NT2/D1 (cell line): ENCODE measurements at places on chromosomes 11 and 22.
A peak's percentile ranks its signal among the peaks of the same experiment; 100 is the strongest.

GRCh38 chr11:88317536-88317935 lies 20.0 kb downstream of the CTSC start:
- DNase-seq, result no peak

- no peak for DNase-seq
Measured at GRCh38 chr11:83599066-83599465, 312.9 kb upstream of the CCDC90B start.

- no peak for DNase-seq
Measured at GRCh38 chr11:95375451-95375850, 144.4 kb upstream of the SESN3 start.

DNA sequence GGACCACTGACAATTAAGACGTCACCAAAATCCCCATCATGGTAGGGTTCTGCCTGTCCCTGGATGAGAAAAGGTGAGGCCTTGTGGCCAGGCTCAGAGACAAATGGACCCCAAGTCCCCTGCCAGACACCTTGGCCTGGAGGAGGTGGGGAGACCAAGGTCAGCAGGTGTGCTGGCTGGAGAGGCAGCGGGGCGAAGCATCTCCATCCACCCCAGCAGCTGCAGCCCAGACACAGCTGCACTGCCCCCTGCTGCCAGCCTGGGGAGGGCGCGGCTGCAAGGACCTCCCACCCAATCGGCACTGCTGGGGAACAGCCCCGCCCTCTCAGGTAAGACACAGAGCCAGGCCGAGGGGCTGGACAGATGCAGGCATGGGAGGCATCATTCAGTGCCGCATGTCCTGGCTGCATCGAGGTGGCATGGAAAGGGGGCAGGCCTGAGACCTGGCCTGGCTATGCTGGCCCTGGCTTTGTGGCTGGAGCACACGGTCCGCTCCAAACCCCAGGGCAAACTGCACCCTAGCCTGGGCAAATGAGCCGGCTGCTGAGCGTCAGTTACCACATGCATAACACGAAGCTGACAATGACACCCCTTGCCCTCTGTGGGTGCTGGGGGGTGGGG lies 12.2 kb upstream of the MFNG start:
- peak; percentile 36 for DNase-seq

DNA sequence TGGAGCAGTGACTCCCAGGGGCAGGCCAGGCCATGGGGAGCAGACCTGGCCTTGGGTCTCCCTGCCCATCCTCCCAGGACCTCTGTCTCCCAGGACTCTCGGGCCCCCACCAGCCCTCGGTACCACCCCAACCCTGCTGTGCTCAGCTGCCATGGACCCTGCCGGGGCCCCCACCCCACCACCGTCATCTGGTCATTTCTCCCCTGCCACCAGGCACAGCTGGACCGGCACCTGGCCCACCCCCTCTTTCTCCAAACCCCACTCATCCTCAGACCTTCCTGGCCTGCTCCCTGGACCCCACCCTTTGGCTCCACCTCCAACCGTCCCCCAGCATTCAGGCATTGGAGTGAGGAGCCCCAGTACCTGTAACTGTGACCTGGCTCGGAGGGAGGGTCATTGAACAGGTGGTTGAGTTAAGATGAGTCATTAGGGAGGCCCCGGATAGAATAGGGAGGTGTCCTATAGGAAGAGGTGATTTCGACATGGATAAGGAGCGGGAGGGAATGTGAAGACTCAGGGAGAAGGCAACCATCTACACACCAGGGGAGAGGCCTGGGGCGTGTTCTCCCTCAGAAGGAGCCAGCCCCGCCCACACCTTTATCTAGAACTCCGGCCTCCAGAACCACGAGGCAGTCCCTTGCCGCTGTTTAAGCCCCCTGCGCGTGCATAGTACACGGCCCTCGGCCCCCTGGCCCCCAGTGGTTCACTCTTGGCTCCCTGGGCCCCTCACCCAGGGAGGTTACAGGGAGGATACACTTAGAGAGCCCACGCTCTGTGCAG lies 1395.9 kb downstream of the BRD1 start:
- no peak for DNase-seq

DNA sequence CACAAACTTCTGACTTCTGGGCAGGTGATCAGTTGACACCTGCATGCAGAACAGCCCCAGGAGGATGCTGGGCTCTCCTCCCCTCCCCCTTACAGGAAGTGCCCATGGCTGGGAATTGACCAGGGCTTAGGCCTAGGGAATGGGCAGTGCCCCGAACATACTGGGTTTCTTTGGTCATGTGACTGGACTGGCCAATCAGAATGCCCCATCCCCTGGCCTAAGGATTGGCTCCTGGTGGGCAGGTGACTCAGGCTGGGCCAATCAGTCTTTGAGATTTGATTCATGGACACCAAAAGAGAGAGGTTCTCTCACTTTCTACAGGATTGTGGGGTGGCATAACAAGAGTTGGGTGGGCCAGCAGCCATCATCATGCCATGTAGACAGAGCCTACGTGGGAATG lies 37.1 kb downstream of the MCM5 start:
- DNase-seq, result no peak

- no peak for DNase-seq
Measured at GRCh38 chr11:46381048-46381818, at the start of gene MDK. Gene MDK (plus strand): TSS chr11:46381669. CDS start chr11:46382058, 389 bp downstream.

DNA sequence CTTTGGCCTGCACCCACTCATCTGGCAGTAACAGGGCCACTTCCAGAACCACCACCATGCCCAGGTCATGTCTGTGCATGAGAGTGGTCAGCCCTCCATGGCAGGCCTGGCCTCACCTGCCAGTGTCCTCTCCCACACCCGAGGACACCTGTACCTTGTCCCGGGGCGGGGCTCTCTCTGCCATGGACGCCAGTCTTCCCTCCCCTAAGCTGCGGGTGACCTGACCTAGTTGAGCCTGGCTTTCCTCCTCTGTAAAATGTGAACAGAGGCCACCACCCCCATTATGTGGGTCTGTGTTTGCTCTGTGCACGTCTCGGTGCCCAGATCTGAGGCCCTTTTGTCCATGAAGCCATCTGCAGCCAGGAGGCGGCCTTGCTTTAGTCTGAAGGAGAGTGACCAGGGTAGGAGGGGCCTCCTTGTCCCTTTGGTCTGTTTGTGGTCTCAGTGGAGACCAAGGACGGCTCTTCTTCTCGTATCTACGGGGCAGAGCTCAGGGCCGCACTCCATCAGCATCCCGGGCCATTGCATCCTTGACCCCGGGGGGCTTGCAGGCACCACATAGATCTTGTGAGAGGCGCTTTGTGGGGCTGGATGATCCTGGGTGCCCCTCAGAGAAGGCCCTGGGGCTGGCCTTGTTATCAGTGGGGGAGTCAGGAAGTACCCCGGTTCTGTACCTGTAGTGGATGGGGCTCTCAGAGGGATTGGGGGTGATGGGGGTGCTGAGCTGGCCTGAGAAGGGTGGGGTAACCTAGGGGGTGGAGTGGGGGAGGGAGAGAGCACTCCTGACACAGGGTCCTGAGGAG lies 121.6 kb downstream of the KCNQ1 start:
- DNase-seq, result no peak

GRCh38 chr11:86160541-86161149 lies 83.9 kb upstream of the EED start:
- no peak for DNase-seq

DNA sequence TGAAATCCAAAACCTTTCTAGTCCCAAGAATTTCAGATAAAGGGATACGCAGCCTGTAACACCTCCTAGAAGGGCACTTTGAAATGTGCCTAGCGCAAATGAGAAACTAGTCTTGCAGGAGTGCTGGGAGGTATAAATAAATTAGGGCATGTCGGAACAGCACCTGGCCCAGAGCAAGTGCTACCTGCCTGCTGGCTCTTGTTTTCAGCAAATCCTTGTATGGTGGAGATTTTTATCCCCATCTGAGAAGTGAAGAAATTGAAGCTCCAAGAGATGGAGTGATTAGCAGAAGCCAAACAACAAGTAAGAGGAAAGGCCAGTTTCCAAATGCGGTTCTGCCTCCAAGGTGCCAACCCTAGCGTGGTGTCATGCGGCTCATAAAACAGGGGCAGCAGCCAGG lies 36.7 kb upstream of the TFIP11 start:
- no peak for DNase-seq

DNA sequence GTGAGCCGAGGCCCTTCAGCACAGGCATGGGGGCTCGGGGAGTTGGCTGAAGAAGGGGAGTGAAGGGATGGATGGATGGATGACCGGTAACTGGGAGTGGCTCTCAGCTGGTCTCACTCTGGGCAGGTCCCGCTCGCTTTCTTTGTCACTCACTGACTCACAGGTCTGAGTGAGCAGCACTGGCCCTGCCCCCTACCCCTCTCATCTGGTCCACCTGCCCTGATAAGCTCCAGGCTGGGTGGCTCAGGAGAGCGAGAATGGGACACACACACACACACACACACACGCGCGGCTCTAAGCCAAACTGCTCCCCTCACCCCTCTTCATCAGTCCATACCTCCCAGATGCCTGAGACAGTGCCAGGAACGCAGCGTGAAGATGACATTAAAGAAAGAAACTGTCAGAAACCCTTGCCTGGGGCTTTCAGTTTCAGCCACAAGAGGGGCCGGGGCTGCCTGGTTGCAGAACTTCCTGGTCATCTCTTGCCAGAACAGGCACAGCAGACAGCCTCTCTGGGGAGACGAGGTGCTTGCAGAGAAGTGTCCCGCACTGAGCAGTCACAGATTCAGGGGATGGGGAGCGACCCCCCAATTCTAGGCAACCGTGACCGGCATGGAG lies 16.5 kb upstream of the SHISAL1 start:
- no peak for DNase-seq

DNA sequence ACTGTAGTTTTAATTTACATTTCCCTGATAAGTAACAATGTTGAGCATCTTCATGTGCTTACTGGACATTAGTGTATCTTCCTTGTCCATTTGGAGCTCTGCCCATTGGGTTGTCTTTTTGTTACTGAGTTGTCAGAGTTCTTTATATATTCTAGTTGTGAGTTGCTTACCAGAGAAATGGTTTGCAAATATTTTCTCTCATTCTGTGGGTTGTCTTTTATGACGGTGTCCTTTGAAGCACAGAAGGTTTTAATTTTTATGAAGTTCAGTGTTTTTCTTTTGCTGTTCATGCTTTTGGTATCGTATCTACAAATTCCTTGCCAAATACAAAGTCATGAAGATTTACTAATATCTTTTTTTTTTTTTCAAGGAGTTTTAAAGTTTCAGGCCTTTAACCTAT lies 42.4 kb downstream of the ZBTB44 start:
- DNase-seq, result no peak

DNA sequence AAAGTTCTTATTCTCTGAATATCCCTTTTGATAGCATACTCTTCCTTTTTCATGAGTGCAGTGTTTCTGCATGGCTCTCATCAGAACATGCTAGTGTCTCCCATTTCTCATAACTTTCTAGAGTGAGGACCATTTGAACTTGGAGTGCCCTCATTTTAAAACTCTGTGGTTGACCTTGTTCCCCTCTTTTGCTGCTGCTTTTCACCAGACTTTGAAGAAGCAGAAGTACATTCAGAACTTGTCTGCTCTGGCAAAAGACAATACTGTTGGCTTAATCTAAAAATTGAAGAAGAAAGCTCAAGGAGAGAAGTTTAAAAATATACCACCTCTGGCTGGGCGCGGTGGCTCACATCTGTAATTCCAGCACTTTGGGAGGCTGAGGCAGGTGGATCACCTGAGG lies 35.0 kb downstream of the PPARA start:
- DNase-seq, result no peak

DNA sequence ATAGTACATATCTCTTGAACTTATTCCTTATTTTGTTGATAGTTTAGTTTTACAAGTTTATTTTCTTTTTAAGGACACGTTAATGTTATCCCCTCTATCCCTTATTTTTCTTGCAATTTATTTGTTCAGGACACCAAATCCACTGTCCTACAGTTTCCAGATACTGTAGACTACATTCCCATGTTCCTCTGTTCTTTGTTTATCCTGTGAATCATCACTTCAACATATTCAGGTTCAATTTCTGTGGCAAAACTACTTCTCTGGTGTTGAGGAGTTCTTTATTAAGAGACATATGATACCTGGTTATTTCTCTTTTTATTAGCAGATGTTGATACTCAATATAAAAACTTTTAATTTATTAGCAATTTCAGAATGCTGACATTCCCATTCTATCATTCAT lies 72.8 kb upstream of the CLNS1A start:
- no peak for DNase-seq

GRCh38 chr11:83192606-83193245 lies 786 bp upstream of the ANKRD42 start:
- DNase-seq, result no peak

DNA sequence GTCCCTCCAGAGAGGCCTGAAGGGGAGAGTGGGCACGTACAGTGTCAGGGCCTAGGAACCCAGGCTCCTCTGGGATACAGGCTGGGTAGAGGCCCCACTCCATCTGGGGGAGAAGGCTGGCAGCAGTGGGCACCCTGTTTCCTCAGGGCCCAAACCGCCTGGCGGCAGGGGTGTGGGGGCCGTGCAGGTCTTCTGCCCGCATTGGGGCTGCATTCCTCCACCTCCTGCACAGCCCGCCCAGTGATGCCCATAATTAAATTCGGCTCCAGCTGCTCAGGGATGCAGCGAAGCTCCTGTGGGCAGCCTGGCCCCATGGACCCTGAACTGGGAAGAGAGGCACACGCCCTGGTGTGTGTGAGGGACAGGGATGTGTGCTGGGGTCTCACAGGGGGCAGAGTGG lies 35.4 kb downstream of the KCNQ1OT1 start:
- DNase-seq, result no peak

DNA sequence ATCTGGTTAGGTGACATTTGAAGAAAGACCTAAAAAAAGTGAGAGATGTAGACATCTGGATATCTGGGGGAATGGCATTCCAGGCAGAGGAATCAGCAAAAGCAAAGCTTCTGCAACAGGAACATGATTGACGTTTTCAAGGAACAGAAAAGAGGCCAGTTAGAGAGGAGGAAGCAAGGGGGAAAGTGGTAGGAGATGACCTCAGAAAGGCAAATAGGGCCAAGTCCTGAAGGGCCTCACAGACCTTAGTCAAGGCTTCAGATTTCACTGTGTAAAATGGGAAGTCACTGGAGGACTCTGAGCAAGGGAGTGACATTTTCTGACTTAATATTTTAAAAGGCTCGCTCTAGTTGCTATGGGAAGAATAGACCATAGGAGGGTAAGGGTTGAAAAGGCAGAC lies 9.7 kb downstream of the DEUP1 start:
- DNase-seq, result no peak

GRCh38 chr11:70887542-70887827 lies 364.9 kb downstream of the SHANK2 start:
- DNase-seq, result peak; percentile 68

DNA sequence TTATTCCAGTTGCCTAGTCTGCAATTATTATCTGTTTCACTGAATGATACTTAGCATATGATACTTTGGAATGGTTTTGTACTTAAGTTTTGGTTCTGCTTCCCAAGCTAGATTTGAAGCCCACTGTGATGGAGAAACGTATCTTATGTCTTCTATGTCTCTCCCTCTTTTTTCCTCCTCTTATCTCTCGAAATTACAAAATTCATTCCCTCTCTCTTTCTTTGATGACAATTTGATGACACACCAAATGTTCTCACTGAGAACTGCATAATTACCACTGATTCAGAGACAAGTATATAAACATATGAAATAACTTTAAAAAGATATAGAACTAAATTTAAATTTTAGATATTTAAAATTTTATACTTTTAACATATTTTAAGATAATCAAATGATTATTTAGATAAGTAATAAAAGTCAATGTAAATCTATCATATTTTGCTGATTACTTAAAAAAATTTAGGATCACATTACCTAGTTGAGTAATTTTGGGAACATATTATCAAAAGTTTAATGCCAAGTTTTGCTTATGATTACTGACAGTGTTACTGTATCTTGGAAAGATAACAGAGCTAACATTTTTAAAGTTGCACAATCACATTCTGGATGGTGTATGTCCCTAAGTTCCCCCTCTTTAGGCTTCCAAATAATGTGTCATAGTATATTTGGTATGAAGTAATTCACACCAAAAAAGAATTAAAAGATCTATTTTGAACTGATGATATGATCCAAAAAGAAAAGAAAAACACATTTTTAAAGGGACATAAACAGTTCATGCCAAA lies 255.3 kb downstream of the SBF2 start:
- no peak for DNase-seq
